ENCODE measurements at places on chromosomes 13 and 19. TPM values are rescaled to one million over a fixed set of nuclear protein-coding genes. Genes with fewer than 3 reads are reported as not detected.
A peak's percentile ranks its signal among the peaks of the same experiment; 100 is the strongest.

The BSPH1 gene
- total RNA-seq, result not detected

The EPSTI1 gene
- total RNA-seq, result 0.16 TPM

The SIGLEC8 gene
- total RNA-seq, result not detected

The TNFAIP8L1 gene
- total RNA-seq, result 3.3 TPM

The SIGLEC5 gene
- not detected for total RNA-seq

The TNFSF13B gene
- total RNA-seq, result 0.10 TPM

The CHAMP1 gene
- total RNA-seq, result 39.1 TPM

The PRKCG gene
- total RNA-seq, result 15.9 TPM

The C19orf12 gene
- 13.0 TPM for total RNA-seq

The GPR12 gene
- total RNA-seq, result not detected

GRCh38 chr13:97749174-97749573 lies 204.3 kb upstream of the IPO5 start:
- DNase-seq, result peak; percentile 15

GRCh38 chr19:20349206-20349605 lies 182.2 kb downstream of the ZNF486 start:
- no peak for DNase-seq

DNA sequence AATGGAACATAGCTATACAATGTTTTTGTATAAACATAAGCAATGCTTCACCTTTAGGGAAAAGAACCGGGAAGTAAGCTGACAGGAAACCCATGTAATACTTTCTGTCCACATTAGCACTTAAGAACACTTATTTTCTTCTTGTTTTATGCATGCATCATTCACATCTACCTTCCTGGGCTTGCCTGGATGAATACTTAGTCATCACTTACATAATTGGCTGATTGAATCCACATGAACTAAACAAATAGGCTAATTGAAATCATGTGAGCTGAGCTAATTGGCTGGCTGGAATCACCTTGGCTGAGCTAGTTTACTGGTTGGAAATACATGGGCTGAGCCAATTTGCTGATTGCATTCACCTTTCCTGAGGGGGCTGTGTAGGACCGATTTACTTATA lies 78.8 kb downstream of the ZNF726 start:
- no peak for DNase-seq

DNA sequence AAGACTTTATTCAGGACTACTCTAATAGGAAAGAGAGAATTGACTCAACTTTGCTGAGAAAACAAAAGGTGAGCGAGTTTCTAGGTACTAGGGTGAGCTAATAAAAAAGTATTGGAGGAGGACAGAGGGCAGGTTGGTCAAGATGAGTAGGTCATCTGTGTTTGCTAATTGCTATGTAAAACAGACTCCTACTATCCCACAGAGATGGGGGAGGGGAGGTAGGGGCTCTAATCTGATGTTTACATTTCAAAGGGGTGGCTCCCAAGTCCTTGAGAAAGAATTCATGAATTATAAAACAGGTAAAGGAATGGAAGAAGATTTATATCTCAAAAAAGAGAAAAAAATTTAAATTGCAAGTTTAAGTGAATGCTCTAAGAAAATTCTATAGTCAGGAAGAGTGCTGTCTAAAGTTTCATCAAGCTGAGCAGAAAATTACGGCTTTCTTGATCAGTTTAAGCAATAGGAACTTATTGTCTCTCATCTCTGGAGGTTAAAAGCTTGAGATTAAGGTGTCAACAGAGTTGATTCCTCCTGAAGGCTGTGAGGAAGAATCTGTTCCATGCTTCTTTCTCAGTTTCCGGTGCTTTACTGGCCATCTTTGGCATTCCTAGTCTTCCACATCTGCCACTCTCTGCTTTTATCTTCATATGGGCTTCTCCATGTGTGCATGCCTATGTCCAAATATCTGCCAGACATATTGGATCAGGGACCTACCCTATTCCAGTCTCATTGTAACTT lies 790.3 kb downstream of the SLITRK5 start:
- DNase-seq, result peak; percentile 94

- DNase-seq, result no peak
Measured at GRCh38 chr13:97387890-97388289, 46.1 kb upstream of the RAP2A start.

DNA sequence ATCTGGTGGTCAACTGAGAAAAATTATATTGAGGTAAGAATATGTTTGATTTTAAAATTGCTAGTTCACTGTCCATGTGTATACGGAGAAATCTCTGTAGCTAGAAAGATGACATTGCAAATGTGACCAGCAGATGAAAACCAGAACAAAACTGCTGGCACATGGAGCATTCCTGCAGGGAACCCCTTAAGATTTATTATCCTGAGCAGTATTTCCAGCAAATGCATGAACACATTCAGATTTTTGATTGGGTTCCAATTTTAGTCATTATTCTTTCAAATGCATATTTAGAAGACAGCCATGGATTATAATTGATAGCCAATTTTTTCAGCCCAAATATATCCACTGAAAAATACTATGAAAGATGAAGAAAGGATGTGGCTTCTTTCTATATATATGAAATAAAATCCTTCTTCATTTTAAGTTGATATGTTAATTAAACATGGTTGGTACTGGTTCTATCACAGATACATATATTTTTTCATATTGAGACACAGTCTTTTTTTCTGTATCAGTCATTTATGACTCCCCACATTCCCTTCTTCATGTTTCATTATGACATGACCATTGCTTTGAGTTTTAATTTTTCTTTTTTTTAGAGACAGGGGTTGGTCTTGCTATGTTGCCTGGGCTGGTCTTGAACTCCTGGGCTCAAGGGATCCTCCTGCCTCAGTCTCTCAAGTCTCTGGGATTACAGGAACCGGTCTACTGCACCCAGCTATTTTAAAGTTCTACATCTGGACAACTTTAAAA lies 376.5 kb downstream of the KLF12 start:
- DNase-seq, result no peak

DNA sequence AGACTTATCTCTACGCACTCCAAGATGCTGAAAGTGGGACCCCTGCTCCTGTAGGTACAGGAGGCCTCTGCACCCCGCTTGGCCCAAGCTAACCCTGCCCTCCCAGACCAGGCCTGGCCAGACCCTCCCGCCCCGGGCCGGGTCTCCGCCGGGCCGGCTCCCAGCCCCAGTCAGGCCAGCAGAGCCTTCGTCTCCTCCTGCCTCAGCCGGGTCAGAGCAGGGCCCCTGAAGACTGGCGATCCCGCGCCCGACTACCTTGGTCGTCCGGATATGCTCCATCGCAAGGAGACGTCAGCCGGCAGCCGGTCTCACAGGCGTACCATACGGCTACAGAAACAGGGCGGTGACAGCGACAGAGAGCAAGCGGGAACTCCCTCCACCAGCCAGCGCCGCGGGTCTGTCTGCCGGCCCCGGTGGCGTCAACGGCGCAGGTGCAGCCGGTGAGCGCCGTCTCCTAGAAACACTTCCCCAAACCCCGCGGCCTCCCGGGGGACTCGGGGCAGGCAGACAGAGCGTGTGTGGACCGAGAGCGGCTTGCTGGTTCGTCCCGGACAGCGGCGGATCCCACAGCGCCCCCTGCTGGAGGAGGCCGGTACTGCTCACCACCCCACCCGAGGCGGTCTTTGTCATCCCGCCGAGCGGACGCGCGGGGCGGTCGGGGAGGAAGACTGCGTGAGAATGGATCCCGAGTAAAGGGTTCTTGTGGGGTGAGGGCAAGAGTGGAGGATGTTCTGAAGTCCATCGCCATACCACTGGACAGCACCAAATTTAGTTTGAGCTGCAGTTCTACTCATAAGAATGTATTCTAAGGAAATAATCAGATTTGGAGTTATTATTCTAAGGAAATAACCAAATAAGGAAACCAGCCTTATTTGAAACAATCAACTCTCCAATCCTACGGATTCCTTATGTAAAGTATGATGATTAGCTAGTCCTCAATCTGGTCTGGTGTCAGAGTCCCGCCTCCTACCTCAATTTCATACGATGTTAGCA lies at the start of gene MTMR6:
Gene MTMR6, minus strand, starts transcription at position 520 of the 993 bp plus-strand sequence. Its CDS starts 241 bp downstream, at position 279.
- DNase-seq, result peak; percentile 90

DNA sequence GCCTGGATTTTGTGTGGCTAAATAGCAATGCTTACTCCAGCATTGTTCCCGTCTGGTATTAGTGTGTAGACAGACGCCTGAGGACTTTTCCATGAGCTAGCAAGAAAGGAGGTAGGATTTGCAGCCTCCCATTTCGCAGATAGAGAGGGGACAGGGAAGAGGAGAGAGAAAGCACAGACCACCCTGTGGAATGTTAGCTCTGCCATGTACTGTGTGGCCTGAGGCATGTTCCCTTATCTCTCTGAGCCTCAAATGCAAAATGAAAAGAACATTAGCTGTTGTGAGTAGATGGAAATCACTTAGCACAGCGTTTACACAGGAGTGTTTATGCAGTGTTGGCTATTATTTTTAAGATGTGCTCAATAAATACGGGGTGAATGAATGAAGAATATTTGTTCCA lies 45.5 kb downstream of the OLFM4 start:
- no peak for DNase-seq

DNA sequence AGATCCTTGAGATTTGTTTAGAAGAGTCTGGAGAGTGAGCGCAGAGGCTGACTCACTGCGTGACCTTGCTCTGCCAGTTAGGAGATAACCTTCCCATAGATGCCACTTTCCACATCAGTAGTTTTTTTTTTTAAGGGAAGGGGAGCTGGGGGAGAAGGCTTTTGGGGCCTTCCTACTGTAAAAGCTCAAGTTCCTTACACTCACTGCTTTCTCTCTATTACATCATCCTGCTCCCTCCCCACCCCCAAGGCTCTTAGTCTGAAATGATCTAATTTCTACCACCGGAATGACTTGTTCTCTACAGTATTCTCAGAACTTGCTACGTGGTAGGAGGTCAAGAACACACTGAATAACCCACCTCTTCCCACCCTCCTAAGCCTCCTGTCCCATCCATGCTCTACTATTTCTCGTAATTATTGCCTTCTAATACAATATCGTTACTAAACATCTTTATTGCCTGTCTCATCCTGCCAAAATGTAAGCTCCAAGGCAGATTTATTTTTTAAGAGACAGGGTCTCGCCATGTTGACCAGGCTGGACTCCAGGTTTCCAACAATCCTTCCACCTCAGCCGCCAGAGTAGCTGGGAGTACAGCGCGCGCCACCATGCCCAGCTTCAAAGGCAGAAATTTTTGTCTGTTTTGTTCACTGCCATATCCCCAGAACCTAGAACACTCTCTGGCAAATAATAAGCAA lies 1.2 kb downstream of the LONP1 start:
- no peak for DNase-seq

- DNase-seq, result no peak
Measured at GRCh38 chr19:39449116-39449797, 3.9 kb downstream of the SUPT5H start.

- DNase-seq, result no peak
Measured at GRCh38 chr13:76267216-76267615, 619.0 kb downstream of the KCTD12 start.

- DNase-seq, result no peak
Measured at GRCh38 chr13:23687614-23688013, 117.4 kb downstream of the TNFRSF19 start.

GRCh38 chr19:1608359-1609102 lies 3.3 kb upstream of the UQCR11 start:
- DNase-seq, result no peak

- DNase-seq, result peak; percentile 98
Measured at GRCh38 chr19:52369559-52370340, at the start of gene ZNF880. TSS of gene ZNF880 (plus strand) at chr19:52369923. CDS start at chr19:52369966, 43 bp downstream.

GRCh38 chr19:52398081-52398441 lies 412 bp downstream of the ZNF528 start:
- peak; percentile 44 for DNase-seq

GRCh38 chr19:6087074-6087571 lies 23.2 kb downstream of the RFX2 start:
- DNase-seq, result peak; percentile 18

DNA sequence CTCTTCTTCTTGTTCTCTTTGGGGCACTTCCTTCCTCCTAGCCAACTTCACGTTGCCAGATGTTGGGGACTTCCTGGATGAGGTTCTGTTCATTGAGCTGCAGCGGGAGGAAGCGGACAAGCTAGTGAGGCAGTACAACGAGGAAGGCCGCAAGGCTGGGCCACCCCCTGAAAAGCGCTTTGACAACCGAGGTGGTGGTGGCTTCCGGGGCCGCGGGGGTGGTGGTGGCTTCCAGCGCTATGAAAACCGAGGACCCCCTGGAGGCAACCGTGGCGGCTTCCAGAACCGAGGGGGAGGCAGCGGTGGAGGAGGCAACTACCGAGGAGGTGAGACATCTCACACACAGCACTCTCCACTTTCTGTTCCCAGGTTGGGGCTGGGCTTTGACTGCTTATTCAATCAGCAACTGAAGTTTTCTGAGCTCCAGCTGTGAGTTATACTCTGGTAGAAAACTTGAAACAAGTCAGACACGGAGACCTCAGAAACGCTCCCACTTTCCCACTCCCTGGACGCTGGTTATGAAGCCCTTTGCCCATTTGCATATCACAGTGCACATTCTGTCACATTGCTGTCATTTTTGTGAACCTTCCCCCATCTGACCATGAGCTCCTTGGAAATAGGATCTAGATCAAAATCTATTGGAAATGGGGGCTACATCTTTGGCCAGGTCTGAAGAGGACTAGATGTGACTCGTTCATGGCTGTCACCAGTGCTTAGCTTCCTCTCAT lies 7.2 kb upstream of the CCDC97 start:
- DNase-seq, result no peak

DNA sequence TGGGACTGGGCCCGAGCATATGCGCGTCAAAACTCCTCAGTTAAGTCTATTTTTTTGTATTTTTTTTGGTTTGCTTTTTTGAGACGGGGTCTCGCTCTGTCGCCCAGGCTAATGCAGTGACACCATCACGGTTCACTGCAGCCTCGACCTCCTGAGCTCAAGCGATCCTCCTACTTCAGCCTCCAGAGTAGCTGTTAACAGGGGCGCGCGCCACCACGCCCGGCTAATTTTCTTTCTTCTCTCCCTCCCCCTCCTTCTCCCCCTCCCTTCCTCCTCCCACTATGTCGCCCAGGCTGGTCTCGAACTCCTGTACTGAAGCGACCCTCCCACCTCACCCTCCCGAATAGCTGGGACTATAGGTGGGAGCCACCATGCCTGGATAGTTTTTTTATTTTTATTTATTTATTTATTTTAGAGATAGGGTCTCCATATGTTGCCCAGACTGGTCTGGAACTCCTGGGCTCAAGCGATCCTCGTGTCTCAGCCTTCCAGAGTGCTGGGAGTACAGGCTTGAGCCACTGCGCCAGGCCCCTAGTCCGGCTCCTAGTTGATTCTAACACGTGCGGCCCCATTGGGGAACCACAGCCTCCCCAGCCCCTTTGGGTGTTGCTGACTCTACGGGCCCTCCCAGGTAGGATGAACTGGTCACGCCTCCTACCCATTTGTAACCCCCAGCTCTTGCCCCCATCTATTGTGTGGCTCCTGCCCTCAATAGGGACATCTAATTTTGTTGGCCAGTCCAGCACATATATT lies 806 bp upstream of the ZNF837 start:
- no peak for DNase-seq

GRCh38 chr13:45781553-45782326 lies 69.8 kb downstream of the SIAH3 start:
- no peak for DNase-seq

DNA sequence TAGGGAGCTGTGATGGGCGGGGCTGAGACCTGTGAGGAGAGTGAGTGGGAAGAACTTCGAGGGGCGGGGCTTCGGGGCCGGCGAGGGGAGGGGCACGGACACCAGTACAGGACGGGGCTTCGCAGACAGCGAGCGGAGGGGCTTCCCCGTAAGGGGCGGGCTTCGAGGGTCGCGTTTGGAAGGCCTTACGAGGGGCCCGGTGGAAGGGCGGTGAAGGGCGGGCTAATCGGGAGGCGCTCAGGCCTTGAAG lies 4.1 kb upstream of the EMP3 start:
- peak; percentile 100 for DNase-seq

- DNase-seq, result peak; percentile 48
Measured at GRCh38 chr19:39846678-39847486, 703 bp upstream of the FBL start.

GRCh38 chr13:30880856-30881155 lies 25.3 kb upstream of the MEDAG start:
- DNase-seq, result no peak

GRCh38 chr13:22121146-22121739 lies 450.4 kb downstream of the FGF9 start:
- DNase-seq, result no peak
